ENCODE measurements at places on chromosomes 5 and 9.

GRCh38 chr5:180324601-180324950 is 28.6 kb downstream of the GFPT2 start:
- no peak for DNase-seq

DNA sequence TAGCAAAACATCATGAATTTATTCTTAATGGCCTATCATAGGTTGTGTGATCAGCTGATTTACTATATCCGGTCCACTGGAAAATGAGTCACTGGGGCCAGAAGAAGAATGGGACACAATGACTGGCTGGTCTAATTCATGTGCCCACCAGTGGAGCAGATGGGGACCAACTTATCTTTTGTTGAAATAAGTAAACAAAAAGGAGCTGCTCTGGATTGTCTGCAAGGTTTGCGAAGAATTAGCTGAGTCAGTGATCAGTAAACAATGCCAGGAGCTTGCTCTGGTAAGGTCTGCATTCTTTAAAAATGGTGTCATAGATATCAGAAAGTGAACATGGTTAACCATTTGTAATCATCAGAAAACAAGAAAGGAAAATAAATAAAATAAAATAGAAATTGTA is 128.0 kb downstream of the RASEF start:
- DNase-seq = no peak

DNA sequence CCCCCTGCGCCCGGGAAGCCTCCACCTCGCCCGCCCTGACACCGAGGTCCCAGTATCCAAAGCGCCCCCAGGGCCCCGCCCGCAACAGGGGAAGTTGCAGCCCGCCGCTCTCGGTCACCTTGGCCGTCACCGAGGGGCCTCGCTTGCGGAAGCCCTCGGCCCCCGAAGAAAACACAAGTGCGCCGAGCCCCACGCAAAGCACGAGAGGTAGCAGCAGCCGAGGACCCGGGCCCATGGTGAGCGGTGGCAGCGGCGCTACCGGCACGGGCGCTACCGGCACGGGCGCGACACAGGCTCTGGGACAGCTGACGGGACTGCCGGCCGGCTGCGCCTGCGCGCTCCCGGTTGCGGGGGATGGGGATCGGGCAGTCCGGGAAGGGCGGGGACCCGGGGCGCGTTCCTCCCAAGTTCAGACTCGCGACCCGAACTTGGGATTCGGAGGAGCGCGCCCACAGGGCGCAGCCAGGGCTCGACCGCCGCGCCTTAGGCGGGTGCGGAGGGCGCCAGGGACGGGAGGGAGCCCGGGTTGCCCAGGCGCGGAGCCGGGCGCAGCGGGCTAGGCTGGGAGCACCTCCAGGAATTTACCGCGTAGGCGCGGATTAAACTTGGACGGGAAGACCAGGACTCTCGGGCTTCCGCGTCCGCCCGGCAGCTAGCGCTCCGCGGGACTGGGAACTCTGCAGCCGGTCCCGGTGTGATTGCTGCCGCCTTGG is at the start of gene PPIC:
Gene PPIC, minus strand, starts transcription at position 335 of the 713 bp plus-strand sequence. Its CDS starts 100 bp downstream, at position 235.
- no peak for DNase-seq

GRCh38 chr5:154520861-154521453 is 42.9 kb upstream of the HAND1 start:
- DNase-seq = no peak

DNA sequence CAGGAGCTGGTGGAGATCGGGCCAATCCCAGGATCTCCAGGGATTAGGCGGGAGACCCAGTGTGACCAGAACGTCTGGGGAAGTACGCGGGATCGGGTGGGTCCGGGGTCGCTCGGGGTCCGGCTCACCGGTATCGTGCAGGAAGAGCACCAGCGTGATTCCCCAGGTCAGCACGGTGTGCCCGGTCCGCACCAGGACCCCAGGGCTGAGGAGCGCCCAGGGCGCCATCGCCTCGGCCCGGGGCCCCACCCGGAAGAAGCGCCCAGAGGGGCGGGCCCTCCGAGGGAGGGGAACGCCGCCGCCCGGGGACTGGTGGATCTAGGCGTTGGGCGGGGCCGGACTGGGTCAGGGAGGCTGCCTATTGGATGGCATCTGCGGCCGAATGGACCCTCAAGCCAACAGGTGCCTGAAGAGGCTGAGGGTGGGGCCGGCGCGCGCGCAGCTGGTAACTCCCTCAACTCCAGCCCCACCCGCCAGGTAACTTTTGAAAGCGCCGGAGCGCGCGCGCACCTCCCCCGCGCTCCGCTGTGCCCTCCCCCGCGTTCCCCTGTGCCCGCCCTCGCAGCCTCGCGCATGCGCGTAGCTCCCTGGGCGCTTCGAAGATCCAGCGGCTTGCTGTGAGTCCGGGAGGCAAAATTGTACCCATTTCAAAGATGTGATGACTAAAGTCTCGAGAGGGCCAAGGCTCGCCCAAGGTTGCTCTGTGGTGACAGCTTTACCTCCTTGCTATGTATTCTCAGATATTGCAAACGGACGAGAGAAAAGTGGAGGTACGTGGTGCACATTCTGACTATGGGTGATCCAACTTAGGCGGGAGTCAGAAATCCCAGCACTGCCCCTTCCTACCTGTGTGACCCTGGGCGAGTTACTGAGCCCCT is at the start of gene ZDHHC12:
Gene ZDHHC12, minus strand, starts transcription at position 262 of the 878 bp plus-strand sequence. Its CDS starts 34 bp downstream, at position 228.
- DNase-seq = peak; percentile 99

DNA sequence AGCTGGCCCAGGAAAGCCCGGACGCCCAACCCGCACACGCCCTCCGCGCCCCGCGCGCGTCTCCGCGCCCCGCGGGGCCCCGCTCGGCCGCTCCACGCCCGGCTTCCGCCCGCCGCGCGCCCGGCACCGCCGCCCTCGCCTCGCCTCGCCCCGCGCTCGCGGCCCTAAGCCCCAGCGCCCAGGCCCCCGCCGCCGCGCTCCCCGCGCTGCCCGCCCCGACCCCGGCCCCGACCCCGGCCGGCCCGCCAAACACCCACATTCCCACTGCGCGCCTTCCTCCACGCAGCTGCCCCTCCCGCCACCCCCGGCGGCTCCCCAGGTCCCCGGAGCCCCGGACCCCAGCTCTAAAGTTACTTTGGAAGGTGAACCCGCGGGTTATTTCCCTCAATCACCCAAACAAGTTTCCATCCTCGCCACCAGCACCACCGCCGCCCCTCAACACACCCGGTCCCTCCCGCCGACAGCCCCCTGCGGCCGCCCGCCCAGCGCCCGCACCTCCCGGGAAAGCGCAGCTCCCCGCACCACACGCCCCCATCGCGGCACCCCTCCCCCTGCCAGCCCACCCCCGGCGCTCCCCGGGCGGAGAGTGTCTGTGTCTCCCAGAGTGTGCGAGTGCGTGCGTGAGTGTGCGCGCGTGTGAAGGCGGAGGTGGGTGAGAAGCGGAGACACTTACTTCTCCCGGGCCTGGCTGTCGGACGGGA is 439 bp downstream of the SSBP2 start:
- no peak for DNase-seq

DNA sequence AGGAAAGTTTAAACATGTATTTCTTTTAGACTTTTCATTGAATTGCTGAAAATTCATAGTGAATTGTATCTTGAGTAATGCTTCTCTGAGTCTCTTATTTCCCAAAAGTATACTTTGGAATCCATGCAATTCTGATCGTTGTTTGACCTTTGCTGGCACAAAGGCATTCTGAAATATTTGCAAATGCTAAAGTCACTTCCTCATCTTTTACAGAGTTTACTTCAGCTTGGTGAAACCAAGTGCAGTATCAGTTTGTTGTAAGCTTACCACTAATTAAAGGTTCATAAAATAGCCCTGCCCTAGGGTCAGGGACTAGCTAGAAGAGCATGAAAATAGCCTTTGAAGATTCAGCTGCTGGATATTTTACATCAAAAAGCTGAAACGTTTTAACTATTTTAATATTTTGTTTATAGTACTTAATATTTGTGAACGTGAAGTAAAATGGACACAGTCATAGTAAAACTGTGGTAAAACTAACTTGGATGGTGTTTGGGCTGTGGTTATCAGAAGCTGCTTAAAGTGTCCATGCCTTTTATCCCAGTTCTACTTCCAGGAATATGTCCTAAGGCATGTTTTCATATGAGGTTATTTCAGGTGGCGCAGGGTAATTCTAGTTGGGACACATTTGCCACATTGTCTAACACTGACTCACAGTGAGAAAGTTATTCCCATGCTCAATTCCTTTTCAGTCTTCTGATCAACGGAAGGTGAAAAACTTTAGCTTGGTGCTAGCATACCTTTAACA is 45.3 kb downstream of the SLC22A5 start:
- no peak for DNase-seq

GRCh38 chr9:107807183-107807582 is 317.6 kb upstream of the KLF4 start:
- no peak for DNase-seq

DNA sequence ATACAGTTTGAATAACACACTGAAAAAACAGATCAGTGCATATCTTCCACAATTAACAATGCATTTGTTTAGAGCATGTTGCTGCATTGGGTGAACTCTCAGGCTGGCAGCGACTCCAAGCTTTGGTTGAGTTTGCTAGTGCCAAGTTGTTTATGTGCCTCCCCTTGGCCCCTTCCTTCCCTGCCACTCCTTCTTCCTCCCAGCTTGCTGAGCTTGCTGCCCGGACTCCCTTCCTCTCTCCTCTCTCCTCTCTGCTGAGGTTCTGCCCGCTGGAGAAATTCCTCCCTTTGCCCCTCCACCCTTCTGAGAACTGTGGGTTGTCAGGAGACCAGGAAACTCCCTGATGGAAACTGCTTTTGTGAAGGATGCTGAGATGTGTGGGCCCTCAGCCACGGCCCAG is 247.3 kb downstream of the PDZD2 start:
- DNase-seq = no peak

DNA sequence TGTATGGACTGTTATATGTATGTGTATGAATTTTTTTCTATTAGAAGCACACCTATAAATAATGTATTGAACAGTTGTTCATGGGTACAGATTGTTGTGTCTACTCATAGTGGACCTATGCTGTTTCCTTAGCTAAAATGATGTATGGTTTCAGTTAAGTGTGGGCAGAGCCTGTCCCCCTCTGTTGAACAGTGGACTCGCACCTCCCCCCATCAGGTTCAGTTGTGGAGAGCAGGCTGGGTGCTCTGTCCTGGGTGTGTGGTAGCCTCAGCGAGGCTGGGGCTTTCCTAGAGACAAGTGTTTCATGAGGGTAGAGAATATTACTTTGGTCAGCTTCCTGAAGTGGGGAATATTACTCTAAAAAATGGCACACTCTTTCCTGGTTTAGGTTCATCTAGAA is 47.4 kb upstream of the LRRTM2 start:
- no peak for DNase-seq

GRCh38 chr9:136984464-136985026 is 1.8 kb downstream of the LCNL1 start:
- no peak for DNase-seq

DNA sequence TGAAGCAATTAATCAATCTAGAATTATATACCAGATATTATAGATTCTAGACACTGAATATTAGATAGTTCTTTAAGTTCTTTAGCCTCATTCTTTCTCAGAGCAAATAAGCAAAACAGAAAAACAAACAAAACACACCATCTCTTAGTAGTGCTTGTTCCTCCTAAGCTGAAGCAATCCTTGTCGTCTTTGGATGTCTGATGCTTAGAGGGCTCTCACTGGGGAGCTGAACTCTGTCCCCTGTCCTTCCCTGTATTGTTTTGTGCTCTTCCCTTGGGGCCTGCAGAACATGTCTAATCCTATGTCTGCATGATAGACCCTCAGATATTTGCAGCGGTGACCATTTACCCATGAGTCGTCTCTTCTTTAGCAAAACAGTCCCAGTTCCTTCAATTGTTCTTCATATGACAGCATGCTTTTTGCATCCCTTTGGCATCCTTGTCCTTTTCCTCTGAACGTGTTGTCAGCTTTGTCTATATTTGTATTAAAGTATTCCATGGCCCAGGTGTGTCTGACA is 114.3 kb downstream of the ARHGEF28 start:
- DNase-seq = no peak

- DNase-seq = no peak
Observed at GRCh38 chr5:174531782-174532191, 192.6 kb upstream of the MSX2 start.

DNA sequence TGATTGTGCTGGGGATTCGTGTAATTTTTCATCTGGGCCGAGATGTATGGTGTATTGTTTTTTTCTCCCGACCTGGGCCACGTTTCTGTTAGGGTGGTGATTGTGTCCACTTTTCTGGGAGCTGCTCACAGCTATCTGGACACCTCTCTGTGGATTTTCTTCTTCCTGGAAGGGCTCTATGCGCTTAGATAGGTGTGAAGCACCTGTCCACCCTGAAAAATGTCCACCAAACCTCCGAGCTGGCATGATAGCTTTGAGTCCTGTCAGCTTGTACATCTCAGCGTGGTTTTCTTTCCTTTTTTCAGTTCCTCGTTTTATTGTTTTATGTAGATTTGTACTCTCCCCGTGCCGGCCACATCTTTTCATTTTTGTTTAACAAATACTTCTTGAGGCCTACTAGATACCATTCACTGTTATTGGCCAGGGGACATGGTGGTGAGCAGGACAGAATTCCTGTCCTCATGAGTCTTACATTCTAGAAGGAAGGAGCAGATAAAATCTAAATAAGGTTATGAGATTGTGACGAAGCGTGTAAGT is 1.1 kb downstream of the UGCG start:
- peak; percentile 23 for DNase-seq

- DNase-seq = no peak
Observed at GRCh38 chr5:30401479-30402058, 791.9 kb upstream of the CDH6 start.

DNA sequence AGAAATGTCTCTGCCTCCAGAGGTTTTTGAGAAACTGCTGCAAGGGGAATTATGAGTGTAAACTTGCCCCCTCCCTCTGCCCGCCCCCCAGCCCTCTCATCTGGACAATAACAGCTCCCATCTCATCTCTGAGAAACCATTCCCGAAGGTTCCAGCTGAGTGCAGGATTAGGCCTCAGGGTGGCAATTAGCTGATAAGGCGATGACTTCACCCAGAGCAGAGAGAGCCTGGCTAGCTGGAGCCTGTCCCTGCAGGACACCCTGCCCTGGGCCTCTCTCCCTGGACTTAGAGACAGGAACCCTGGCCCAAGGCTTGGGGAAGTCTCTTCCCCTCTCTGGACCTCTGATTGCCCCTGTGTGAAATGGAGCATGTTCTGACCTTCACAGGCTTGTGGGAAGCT is 45.7 kb upstream of the HAND1 start:
- no peak for DNase-seq

DNA sequence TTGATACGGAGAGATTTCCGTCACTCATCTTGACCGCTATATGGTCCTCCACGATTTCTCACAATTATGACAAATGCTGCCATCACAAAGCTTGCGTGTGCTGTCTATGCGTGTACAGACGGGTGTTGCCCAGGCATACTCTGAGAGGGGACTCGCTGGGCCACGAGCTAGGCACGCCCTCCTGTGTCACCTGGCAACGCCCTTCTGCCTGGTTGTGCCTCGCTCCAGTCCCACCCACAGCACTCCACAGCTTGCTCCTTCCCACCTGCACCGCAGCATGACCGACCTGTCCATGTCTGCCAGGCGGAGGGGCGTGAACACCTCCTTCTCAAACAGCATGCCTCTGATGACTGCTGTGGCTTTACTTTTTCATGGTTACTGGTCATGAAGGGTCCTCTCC is 55.6 kb downstream of the CAMSAP1 start:
- DNase-seq = no peak

GRCh38 chr5:65932676-65933075 is 6.3 kb downstream of the ERBIN start:
- DNase-seq = no peak

GRCh38 chr5:5739490-5739945 is 317.0 kb downstream of the ICE1 start:
- DNase-seq = no peak

All from CD4-positive, alpha-beta T cell treated with Interleukin-4 for 1 hour (primary cell).